ENCODE measurements at places on chromosomes 4 and X. TPM values are rescaled to one million over a fixed set of nuclear protein-coding genes. Genes with fewer than 3 reads are reported as not detected.

- DNase-seq = no peak
These were observed at the start of gene LIN54 for GRCh38 chr4:83010522-83011318. TSS of gene LIN54 (minus strand) at chr4:83010823. CDS start at chr4:82984844, 25,979 bp downstream.

Gene CCDC110
- total RNA-seq = 4.4 TPM

DNA sequence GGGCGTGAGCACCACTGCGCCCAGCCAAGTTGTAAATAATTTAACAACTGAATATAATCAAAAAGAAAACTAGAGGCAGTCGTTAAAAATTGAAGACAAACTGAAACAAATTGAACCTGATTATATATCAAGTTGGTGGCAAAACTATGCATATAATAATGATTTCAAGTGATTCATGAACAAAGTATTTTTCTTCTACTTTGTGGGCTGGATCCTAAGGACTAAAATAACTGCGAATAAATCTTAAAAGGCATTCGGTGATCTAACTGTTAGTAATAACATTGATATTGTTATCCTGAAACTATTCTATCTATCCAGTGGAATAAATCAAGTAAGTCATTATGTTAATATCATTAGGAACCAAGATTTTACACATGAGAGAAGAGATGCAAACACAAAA, 21.2 kb upstream of the USP9X start:
- DNase-seq = peak; percentile 40

DNA sequence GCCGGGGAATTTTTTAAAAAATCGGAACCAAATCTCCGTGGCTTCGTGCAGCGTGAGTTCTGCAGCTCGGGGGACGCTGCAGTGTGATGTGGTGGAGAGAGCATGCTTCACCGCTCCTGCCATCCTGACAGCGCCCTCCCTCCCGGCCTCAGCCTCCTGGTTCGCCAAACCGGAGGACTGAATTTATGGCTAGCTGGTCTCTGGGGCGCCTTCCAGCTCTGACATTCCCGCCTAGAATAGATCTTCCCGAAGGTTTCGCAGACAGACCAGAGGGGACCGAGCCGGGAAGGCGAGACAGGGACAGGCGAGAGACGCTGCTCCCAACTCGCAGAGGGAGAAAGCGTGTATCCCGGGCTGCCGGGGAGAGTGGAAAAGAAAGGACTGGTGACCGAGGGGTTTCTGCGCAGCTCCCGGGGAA, 25.9 kb downstream of the HOPX start:
- DNase-seq = no peak

GRCh38 chr4:23999714-24000469, 110.0 kb upstream of the PPARGC1A start:
- no peak for DNase-seq

GRCh38 chr4:162408309-162408708, 244.5 kb upstream of the FSTL5 start:
- DNase-seq = no peak

Gene TBC1D19
- total RNA-seq = 75.4 TPM

Gene JAKMIP1
- total RNA-seq = not detected

Gene BGN
- total RNA-seq = 0.17 TPM

GRCh38 chr4:109037026-109037425, 265.4 kb downstream of the COL25A1 start:
- DNase-seq = no peak

Gene DLG3
- 34.2 TPM for total RNA-seq

Gene NUDT10
- 0.20 TPM for total RNA-seq

- peak; percentile 27 for DNase-seq
These were observed 89.4 kb upstream of the IL13RA1 start for GRCh38 chrX:118637997-118638396.

Gene RTL3
- not detected for total RNA-seq

- DNase-seq = no peak
These were observed 329 bp downstream of the TBC1D14 start for GRCh38 chr4:6909970-6910339.

GRCh38 chrX:68684291-68684918, 36.9 kb downstream of the STARD8 start:
- no peak for DNase-seq

DNA sequence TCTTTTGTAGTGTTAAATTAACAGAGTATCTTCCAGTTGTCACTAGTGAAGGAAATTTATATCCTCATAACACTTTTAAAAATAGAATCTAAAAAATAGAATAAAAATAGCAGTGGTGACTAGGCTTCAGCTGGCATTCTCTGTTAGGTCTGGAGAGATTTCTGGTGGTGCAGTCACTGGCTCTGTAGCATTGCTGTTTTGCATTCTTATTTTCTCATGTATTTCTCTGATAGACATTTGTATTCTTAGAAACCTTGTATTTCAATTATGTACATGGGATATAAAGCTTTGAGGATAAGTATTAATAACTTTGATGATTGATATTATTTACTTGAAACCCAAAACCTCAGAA, 87.6 kb downstream of the TMEM131L start:
- DNase-seq = no peak

Gene NLRP2B
- total RNA-seq = not detected

Gene FAM9C
- not detected for total RNA-seq

- DNase-seq = no peak
These were observed 146.7 kb upstream of the FAM9B start for GRCh38 chrX:9180623-9181022.

Gene CC2D2A
- 22.3 TPM for total RNA-seq

DNA sequence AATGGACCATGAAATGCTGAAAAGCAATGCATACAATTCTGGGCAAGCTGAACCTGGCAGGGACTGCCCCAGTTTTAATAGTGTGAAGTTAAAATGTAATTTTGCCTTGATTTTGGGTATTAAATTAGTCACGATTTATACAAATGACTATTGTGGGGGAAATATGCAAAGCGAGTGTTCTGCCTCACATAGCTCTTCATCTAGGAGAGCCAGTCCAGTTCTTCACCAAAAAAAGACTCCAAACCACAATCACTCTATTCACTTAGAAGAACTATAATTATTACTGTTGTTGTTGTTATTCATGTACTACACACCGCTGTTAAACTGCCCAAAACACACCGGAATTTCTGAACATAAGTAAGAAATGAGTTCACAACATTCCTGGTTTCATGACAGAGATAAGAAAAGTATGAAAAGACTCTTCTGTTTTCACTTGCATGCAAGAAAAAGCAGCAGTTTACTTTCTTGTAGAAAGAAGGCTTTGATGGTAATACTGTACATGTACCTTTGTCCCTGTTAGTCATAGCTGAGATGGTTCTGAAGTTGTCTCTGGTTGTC, 101.9 kb downstream of the QRFPR start:
- peak; percentile 27 for DNase-seq

DNA sequence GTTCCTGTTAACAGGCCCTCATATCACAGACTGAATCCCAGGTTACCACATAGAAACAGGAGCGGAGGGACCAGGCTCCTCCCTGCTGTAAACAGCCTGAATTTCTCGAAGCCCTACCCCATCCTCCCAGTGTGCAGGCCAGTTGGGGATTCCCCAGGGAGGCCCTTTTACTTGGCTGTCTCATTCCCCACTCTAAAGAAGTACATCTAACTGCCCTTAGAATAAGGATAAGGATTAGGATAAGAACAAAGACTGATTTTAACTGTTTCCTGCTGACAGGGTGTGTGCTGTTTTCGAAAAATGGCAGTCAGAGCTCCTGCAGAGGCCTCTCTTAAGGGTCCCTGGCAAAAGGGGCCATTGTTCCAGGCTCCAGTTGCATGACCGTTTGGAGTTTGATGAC, 133.7 kb downstream of the PAPSS1 start:
- no peak for DNase-seq

Gene RIPPLY1
- total RNA-seq = not detected

DNA sequence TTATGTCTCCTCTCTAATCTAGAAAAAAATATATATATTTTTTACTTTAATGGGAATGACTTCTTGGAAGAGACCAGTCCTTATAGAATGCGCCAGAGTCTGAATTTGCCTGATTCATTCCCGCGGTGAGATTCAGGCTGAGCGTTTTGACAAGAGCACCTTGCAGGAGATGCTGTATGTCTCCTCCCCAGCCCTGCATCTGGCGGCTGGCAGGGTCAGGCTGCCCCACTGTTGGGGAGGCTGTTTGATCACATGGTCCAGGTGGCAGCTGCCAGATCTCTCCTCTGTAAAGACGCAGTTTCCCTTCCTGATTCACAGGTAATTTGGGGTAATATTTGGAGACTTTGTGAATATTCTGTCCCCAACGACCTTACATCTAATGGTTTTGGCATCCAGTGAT, 9.7 kb downstream of the PDZD4 start:
- DNase-seq = no peak

GRCh38 chr4:110012917-110013316, 100.2 kb downstream of the EGF start:
- DNase-seq = no peak

GRCh38 chrX:132692066-132692465, 203.2 kb upstream of the MBNL3 start:
- DNase-seq = no peak

DNA sequence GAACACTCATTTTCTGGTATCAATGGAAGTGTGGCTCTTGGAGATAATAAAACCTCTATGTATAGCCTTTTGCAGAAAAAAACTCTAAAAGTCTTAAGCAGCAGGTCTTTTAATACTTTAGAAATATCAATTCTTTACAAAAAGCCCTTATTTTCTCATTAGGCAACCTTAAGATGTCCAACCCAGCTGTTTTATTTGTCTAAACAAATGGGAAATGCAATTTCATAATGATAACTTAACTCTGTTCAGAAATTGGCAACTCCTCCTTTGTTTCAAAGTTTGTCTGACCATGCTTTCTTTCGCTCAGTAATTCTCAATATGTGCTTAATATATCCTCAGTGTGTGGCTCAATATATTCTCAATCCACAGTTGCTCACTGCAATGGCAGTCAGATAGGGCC, 196.5 kb upstream of the VEGFC start:
- DNase-seq = no peak

Gene USP27X
- 1.9 TPM for total RNA-seq

Gene DCAF8L2
- total RNA-seq = not detected
